ENCODE measurements at places on chromosomes 2 and 18.

- H3K36me3 ChIP-seq = no peaks in the 10 kb centered on the region
- no peak for DNase-seq
- no peak overlapping the region for H3K4me3 ChIP-seq
Observed at GRCh38 chr2:215556979-215557378, 121.1 kb upstream of the FN1 start.

GRCh38 chr2:208579678-208580077, 173.1 kb downstream of the PTH2R start:
- no peaks in the 10 kb centered on the region for H3K4me1 ChIP-seq
- H3K4me3 ChIP-seq = no peak overlapping the region
- H3K27me3 ChIP-seq = no peaks in the 10 kb centered on the region
- no peaks in the 10 kb centered on the region for H3K36me3 ChIP-seq

GRCh38 chr2:4357121-4357520, 653.7 kb downstream of the DCDC2C start:
- no peaks in the 10 kb centered on the region for H3K4me1 ChIP-seq
- no peak overlapping the region for H3K27ac ChIP-seq
- H3K4me3 ChIP-seq = no peak overlapping the region
- no peak for DNase-seq
- H3K27me3 ChIP-seq = no peaks in the 10 kb centered on the region

- no peaks in the 10 kb centered on the region for H3K36me3 ChIP-seq
- H3K4me1 ChIP-seq = 0 out of 2 replicates have a peak, but pooled peaks cover 1% of the 10 kb centered on the region
- no peak for DNase-seq
- H3K27me3 ChIP-seq = no peaks in the 10 kb centered on the region
- no peak overlapping the region for H3K27ac ChIP-seq
Observed at GRCh38 chr18:66752733-66753132, 148.8 kb upstream of the CDH19 start.

DNA sequence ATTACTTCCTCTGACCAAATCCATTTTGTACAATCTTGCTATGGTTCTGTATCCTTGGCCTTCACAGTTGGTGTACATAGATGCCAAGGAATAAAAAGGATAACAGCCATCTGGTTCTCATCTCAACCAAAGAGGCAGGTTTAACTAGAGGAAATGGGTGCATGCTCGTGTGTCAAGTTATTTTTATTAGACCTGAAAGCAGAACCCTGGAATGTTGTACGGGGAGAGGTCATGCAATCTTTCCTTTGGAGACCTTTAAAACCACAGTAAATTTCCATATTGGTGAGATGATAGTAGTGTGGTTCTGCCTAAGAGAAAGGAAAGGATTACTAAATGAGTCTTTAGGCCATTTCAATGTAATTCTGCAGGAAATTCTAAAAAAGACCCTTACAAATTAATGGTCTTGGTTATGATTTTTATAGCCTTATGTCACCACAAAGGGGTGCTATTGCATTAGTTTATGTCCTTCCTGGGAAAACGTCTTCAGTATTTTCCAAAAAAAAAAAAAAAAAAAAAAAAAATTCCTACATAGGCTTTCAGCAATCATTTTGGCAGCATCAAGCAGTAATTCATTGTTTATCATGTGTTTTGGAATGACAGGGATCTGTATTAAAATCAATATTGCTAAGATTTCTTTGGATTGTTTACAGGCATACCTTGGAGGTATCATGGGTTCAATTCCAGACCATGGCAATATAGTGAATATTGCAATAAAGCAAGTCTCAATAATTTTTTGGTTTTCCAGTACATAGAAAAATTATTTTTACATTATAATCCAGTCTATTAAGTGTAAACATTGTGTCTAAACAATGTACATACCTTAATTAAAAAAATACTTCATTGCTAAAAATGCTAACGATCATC, 270.8 kb downstream of the NYAP2 start:
- H3K27me3 ChIP-seq = no peaks in the 10 kb centered on the region
- no peak overlapping the region for H3K27ac ChIP-seq
- 0 out of 2 replicates have a peak, but pooled peaks cover 2% of the 10 kb centered on the region for H3K4me1 ChIP-seq

- no peaks in the 10 kb centered on the region for H3K27me3 ChIP-seq
- H3K4me3 ChIP-seq = no peak overlapping the region
- H3K27ac ChIP-seq = no peak overlapping the region
- H3K4me1 ChIP-seq = no peaks in the 10 kb centered on the region
Observed at GRCh38 chr2:173048897-173049661, 26.6 kb upstream of the MAP3K20 start.

GRCh38 chr2:119520696-119521432, 3.4 kb downstream of the SCTR start:
- H3K27ac ChIP-seq = no peak overlapping the region
- H3K27me3 ChIP-seq = peaks cover 27% of the 10 kb centered on the region
- no peaks in the 10 kb centered on the region for H3K4me1 ChIP-seq
- no peak for DNase-seq
- H3K4me3 ChIP-seq = no peak overlapping the region

DNA sequence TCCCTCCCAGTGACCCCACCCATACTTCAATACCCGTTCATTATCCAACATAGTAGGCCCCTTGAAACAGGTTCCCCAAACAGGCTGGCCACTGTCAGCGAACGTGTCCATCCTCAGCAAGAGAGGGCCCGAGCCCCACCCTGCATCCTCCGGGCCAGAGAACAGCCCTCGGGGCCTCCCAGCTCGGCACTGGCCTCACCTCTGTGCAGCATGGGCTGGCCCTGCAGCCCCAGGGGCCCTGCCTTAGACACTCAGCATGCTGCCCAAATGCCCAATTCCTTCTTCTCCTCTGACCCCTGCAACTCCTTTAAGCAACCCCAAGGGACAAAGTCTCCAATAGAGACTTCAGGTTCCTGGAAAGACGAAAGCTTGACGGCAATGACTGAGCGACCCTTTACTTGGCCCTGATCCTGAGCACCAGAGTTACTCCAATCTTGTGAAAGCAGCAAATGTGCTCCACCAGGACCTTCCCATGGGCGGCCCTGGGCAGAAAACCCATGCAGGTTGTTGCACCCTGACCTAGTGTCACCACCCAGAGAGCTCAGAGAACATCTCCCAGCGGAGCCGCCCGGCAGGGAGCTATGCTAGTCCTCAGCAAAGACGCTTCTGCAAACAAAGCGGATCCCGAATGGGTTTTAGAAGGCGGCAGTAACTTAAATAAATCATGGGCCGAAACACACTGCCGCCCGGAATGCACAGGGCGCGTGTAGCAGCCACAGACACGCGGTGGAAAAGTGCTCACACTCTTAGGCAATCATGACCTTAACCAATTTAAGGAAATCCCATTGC, 782 bp downstream of the COL6A3 start:
- H3K36me3 ChIP-seq = no peaks in the 10 kb centered on the region
- no peak overlapping the region for H3K27ac ChIP-seq
- DNase-seq = no peak
- H3K27me3 ChIP-seq = no peaks in the 10 kb centered on the region

- no peak overlapping the region for H3K4me3 ChIP-seq
- no peak overlapping the region for H3K27ac ChIP-seq
- DNase-seq = no peak
- no peaks in the 10 kb centered on the region for H3K27me3 ChIP-seq
Observed at GRCh38 chr2:177064422-177064821, 148.2 kb upstream of the HNRNPA3 start.

DNA sequence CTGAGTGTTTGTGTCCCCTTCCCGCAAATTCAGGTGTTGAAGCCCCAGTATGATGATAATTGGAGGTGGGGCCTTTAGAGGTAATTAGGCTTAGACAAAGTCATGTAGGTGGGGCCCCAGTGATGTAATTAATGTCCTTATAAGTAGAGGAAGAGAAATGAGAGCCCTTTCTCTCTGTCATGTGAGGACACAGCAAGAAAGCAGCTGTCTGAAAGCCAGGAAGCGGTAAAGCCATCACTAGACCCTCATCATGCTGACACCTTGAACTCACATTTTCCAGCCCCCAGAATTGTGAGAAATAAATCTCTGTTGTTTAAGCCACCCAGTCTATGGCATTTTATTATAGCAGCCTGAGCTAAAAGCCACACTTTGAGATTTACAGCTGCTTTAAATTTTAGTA, 1580.0 kb downstream of the LRP1B start:
- H3K4me3 ChIP-seq = no peak overlapping the region
- no peaks in the 10 kb centered on the region for H3K27me3 ChIP-seq
- DNase-seq = no peak

DNA sequence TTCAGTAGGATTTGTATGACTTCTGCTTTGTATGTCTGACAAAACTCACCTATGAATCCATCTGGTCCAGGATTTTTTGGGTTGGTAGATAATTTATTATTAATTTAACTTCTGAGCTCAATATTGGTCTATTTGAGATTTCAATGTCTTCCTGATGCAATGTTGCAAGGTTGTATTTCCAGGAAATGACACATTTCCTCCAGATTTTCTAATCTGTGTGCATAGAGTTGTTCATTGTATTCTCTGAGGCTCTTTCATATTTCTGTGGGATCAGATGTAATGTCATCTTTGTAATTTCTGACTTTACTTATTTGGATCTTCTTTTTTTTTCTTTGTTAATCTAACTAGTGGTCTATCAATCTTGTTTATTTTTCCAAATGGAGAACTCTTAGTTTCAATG, 584.7 kb upstream of the SETBP1 start:
- H3K27ac ChIP-seq = no peak overlapping the region
- H3K4me3 ChIP-seq = no peak overlapping the region
- no peak for DNase-seq
- H3K27me3 ChIP-seq = no peaks in the 10 kb centered on the region
- peaks cover 2% of the 10 kb centered on the region for H3K4me1 ChIP-seq
- H3K36me3 ChIP-seq = no peaks in the 10 kb centered on the region

DNA sequence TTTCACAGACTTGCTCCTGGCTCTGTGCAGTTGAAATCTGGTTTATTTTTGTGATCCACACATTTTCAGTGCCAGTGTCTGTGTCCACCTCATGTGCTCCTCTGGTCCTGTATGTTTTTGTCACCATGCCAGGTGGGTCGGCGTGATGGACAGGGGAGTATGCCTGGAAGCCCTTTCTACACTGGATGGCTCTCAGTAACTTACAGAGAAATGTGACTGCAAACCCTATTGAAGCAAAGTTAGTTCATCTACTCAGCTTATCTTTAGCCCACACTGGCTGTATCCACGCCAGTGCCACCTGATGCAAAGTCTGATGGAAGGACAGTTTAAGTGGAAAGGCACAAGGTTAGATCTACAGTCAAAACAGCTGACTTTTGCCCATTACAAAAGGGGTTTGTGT, 4.3 kb downstream of the IMPA2 start:
- no peaks in the 10 kb centered on the region for H3K27me3 ChIP-seq
- no peaks in the 10 kb centered on the region for H3K36me3 ChIP-seq
- no peak for DNase-seq
- H3K4me1 ChIP-seq = peaks cover 4% of the 10 kb centered on the region
- no peak overlapping the region for H3K27ac ChIP-seq

GRCh38 chr2:50963734-50964133, 68.2 kb downstream of the NRXN1 start:
- no peaks in the 10 kb centered on the region for H3K27me3 ChIP-seq
- H3K4me1 ChIP-seq = no peaks in the 10 kb centered on the region
- no peak for DNase-seq
- H3K4me3 ChIP-seq = no peak overlapping the region
- H3K36me3 ChIP-seq = no peaks in the 10 kb centered on the region

- no peaks in the 10 kb centered on the region for H3K36me3 ChIP-seq
- no peak overlapping the region for H3K4me3 ChIP-seq
- no peaks in the 10 kb centered on the region for H3K4me1 ChIP-seq
- no peaks in the 10 kb centered on the region for H3K27me3 ChIP-seq
- H3K27ac ChIP-seq = no peak overlapping the region
- no peak for DNase-seq
Observed at GRCh38 chr2:81903534-81903933, 1599.0 kb upstream of the LRRTM1 start.

- DNase-seq = no peak
- H3K27me3 ChIP-seq = no peaks in the 10 kb centered on the region
- H3K36me3 ChIP-seq = no peaks in the 10 kb centered on the region
- H3K4me3 ChIP-seq = no peak overlapping the region
Observed at GRCh38 chr2:240032406-240033329, 2.4 kb upstream of the OR6B2 start.

- no peak overlapping the region for H3K4me3 ChIP-seq
- DNase-seq = no peak
- H3K27me3 ChIP-seq = no peaks in the 10 kb centered on the region
- H3K4me1 ChIP-seq = peaks cover under 1% of the 10 kb centered on the region
Observed at GRCh38 chr18:36640021-36640952, 188.5 kb downstream of the TPGS2 start.

- H3K4me3 ChIP-seq = no peak overlapping the region
- DNase-seq = no peak
- 0 out of 2 replicates have a peak, but pooled peaks cover 2% of the 10 kb centered on the region for H3K4me1 ChIP-seq
- H3K27ac ChIP-seq = no peak overlapping the region
- no peaks in the 10 kb centered on the region for H3K27me3 ChIP-seq
Observed at GRCh38 chr2:45637440-45637839, 14.0 kb upstream of the PRKCE start.

DNA sequence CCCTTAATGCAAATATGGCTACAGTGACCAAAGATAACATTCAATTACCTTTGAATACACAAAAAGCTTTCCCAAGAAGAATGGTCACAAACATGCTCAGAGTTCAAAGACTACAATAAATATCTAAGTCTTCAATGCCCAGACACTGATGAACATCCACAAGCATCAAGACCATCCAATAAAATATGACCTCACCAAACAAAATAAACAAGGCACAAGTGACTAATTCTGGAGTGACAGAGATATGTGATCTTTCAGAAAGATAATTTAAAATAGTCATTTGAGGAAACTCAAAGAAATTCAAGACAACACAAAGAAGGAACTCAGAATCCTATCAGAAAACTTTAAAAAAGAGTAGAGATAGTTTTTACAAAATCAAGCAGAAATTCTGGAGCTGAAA, 40.6 kb upstream of the CAPN13 start:
- H3K27ac ChIP-seq = no peak overlapping the region
- H3K4me1 ChIP-seq = no peaks in the 10 kb centered on the region
- no peak for DNase-seq
- H3K27me3 ChIP-seq = no peaks in the 10 kb centered on the region

GRCh38 chr2:16643099-16643498, 22.5 kb downstream of the CYRIA start:
- H3K4me1 ChIP-seq = no peaks in the 10 kb centered on the region
- no peaks in the 10 kb centered on the region for H3K27me3 ChIP-seq
- no peak overlapping the region for H3K4me3 ChIP-seq
- H3K27ac ChIP-seq = no peak overlapping the region
- H3K36me3 ChIP-seq = no peaks in the 10 kb centered on the region

GRCh38 chr2:233429175-233429897, 75.0 kb downstream of the DGKD start:
- H3K4me1 ChIP-seq = no peaks in the 10 kb centered on the region
- H3K27ac ChIP-seq = no peak overlapping the region
- DNase-seq = no peak

DNA sequence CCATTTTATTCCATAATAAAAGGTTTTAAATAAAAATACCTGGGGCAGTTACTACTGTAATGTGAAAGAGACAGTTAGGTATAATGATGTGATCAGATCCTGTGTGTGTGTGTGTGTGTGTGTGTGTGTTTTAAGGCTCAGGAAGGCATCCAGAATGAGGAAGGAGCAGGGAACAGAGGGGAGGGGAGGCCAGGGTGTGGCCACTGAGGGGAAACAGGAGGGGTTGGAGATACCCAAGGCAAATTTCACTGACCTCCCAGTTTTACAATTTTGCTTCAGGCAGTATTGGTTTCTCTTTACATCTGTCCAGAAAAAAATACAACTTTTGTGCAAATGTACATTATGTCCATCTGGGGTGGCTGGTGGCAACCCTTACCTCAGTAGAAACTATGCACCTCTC, 163.5 kb upstream of the FBXO11 start:
- no peaks in the 10 kb centered on the region for H3K36me3 ChIP-seq
- no peaks in the 10 kb centered on the region for H3K27me3 ChIP-seq
- H3K4me1 ChIP-seq = no peaks in the 10 kb centered on the region
- DNase-seq = no peak
